Activated CD8-positive, alpha-beta T cell treated with anti-CD3 and anti-CD28 coated beads for 36 hours (primary cell): ENCODE measurements at places on chromosomes 2 and 18. TPM values are rescaled to one million over a fixed set of nuclear protein-coding genes. Genes with fewer than 3 reads are reported as not detected.
A peak's percentile ranks its signal among the peaks of the same experiment; 100 is the strongest.

- H3K36me3 ChIP-seq = no peaks in the 10 kb centered on the region
- H3K27me3 ChIP-seq = peaks cover 3% of the 10 kb centered on the region
- no peak overlapping the region for H3K27ac ChIP-seq
Observed at GRCh38 chr18:22466608-22467395, 49.1 kb upstream of the CTAGE1 start.

DNA sequence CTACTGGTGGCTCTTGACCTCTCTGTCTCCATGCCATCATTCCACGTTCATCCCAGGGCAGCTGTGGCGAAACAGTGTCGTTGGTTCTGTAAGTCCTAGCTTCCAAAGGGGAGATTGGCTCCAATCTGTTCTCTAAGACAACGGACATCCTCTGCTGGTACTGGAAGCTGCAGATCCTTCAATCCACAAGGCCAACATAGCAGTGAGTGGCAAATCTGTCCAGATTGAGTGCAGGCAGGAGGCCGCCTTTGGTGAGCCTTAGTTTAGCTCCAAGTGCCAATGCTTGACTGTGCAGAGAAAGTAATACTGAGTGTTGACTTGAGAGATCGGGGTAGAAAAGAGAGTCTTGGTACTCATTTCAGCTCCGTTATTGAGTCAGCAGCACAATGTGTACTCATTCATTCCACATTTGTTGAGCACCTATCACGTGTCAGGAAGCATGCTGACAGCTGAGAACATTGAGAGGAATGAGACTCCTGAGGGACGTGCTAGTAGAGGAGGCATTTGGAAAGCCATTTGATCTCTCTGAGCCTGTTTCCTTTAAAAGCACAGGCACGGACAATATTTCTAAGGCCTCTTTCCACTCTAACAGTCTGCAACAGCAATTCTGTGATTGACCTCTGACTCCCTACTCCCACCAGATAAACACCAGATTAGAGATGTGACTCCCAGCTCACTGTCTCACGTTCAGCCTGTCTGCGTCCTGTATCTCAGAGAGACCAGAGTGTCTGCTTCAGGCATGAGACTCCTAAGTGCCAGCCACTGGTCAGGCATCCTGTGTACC is 306.0 kb downstream of the CLIP4 start:
- peaks cover 18% of the 10 kb centered on the region for H3K27me3 ChIP-seq
- no peak for DNase-seq
- H3K27ac ChIP-seq = no peak overlapping the region

GRCh38 chr18:22115573-22115972 is 53.8 kb upstream of the GATA6 start:
- H3K4me1 ChIP-seq = no peaks in the 10 kb centered on the region
- no peak overlapping the region for H3K4me3 ChIP-seq
- peaks cover 2% of the 10 kb centered on the region for H3K27me3 ChIP-seq
- H3K36me3 ChIP-seq = no peaks in the 10 kb centered on the region
- no peak overlapping the region for H3K27ac ChIP-seq
- no peak for DNase-seq

DNA sequence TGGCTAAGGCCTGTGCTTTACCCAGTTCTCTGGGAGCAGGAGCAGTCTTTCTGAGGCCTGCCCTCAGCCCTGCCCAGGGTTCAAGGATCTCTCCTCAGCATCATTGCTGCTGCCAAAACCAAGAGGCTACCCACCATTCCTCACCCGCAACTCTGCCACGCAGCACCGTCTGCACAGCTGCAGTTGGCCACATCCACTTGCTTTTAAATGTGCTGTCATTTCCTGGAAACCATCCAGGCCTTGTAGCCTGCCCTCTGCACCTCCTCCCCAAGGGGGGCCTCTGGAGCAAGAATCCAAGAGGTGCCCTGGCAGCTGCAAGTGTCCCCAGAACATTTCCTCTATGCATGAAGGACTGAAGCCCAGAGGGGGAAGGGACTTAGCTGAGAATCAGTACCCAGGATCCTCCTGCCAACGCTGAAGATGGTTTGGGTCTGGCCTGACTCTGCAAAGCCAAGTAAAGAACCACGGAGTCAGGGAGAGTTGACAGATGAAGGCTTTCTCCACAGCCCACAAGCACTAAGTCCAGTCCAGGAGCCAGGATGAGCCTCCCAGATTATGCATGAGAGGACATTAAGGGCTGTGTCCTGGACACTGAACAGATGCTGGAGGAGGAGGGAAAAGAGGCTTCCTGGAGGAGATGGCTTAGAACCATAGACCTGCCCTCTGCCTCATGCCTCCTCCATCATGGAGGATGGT is 14.9 kb downstream of the EMX1 start:
- H3K36me3 ChIP-seq = no peaks in the 10 kb centered on the region
- H3K4me3 ChIP-seq = no peak overlapping the region
- no peaks in the 10 kb centered on the region for H3K4me1 ChIP-seq
- no peak overlapping the region for H3K27ac ChIP-seq

DNA sequence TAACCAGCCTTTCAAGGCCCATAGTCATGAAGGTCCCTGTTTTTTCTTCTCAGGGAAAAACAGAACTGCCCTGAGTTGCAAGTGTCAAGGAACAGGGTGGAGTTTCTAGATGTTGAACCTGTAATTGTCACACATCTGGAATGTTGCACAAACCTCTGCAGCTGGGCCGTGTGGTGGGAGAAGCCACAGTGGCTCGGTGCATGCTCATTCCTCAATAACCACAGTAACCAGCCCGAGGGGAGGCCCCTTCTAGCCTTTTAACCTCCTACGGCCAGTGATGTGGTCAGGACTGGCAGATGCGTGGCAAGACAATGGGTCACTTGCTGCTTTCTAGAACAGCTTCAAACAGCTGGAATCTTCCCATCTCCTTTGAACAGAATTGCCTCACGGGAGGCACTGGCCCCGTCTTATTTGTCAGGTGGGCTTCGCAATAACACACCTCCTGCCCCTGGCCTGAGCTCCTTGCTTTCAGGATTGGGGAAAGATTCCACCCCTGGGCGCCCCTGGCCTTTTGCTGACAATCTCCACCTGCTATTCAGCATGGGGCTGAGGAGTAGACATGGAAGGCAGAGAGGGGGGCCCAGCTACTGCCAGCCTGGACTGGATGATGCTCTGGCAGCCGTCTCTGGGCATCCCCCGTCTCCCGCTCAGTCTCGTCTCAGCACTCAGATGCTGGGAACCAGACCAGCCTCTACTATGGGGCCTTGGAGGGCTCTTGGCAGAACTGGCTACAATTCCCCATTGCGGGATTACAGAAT is 102.9 kb downstream of the KLHL29 start:
- peaks cover 36% of the 10 kb centered on the region for H3K4me1 ChIP-seq
- H3K27ac ChIP-seq = peak overlapping the region; percentile 57
- peak; percentile 48 for DNase-seq
- H3K4me3 ChIP-seq = no peak overlapping the region
- H3K36me3 ChIP-seq = no peaks in the 10 kb centered on the region
- H3K27me3 ChIP-seq = peaks cover 17% of the 10 kb centered on the region

DNA sequence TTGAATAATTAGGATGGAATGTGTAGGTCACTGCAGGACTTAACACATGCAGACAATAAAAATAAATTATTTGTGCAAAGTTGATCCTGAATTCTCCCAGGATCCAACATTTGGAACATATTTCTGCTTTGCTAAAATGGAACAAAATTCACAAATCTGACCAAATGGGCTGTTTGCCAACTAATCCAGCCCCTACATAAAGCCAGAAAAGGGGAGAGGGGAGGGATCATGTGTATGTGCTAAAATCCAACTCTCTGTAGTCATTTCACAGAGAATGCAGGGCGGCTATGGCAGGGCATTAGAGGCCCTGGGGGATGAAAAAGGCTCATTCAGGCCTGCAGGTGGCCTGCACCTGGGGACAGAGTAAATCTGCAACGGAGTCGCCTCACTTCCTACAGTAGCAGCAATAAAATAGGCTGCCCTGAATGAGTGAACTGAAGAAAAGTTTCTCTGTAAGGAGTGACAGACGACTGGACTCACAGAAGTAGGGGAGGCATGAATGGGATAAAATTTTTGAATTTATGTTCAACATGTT is 4.0 kb upstream of the ZFP36L2 start:
- H3K27me3 ChIP-seq = no peaks in the 10 kb centered on the region
- H3K36me3 ChIP-seq = peaks cover 17% of the 10 kb centered on the region
- H3K4me3 ChIP-seq = no peak overlapping the region
- no peak overlapping the region for H3K27ac ChIP-seq
- peaks cover 26% of the 10 kb centered on the region for H3K4me1 ChIP-seq
- DNase-seq = no peak

DNA sequence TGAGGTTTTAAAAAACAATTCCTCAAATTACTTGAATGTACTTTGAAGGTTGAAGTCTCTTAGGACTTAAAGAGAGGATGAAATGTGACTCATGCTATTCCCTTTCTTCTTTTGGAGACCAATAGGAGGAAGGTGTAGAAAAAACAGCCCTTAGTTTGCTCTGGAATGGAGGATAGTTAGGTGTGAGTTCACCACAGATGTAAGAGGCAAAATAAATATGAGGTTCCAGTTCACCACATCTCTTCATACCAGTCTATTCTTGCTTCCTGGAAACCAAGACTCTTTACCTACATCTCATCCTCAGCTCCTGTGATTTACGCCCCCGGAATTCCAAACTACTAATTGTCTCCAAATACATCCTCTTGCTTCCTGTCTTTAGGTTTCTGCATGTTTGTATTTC is 77.5 kb upstream of the TTC21B start:
- no peak overlapping the region for H3K27ac ChIP-seq
- DNase-seq = no peak
- H3K4me1 ChIP-seq = no peaks in the 10 kb centered on the region
- no peak overlapping the region for H3K4me3 ChIP-seq
- H3K36me3 ChIP-seq = no peaks in the 10 kb centered on the region

DNA sequence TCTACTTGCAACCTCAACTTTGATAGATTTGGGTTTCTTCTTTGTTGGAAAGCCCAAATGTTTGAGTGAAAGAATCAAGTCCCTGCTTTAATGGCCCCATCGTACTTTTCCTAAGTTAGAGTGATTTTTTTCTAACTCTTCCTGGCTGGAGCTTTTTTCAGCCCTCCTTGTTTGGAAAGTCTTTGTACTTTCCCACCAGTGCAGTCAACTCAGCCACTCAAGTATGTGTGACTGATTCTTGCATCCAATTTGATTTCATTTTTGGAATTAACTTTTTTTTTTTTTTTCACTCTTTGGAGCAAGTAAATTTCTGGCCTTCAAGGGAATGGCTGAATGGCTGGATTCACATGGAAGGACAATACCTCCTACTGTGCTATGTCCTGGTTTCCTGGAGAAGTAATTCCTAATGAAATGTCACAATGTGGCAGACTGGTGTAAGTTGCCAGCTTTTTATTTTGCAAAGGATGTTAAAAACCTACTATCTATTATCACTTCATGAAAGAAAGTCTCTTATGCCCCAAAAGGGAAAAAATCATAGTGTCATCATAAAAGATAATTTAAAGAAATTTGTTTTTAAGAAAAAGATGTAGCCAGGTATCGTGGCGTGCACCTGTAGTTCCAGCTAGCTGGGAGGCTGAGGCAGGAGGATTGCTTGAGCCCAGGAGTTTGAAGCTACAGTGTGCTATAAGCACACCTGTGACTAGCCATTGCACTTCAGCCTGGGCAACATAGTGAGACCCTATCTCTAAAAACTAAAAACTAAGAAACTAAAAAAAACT is 76.0 kb upstream of the ZFP36L2 start:
- peaks cover 3% of the 10 kb centered on the region for H3K4me1 ChIP-seq
- no peak overlapping the region for H3K4me3 ChIP-seq
- H3K27ac ChIP-seq = no peak overlapping the region
- H3K27me3 ChIP-seq = no peaks in the 10 kb centered on the region
- DNase-seq = no peak

DNA sequence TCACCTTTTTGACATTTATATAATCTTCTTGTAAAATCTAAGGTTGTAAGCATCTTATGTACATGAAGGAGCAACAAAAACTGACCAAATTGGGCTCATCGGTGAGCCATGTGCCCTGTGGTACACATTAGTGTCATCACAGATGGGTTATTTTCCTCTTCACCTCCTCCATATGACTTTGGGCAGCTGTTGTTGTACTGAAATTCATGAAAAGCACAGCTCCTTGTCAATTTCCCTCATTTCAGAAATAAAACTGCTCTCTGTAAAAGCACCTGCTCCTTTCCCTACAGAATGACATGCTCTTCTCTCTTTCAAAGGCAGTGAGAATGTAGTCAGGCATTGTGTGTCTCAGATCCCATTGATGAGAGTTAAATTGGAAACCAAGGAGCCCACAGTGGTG is 42.0 kb downstream of the DTNA start:
- H3K36me3 ChIP-seq = no peaks in the 10 kb centered on the region
- DNase-seq = no peak
- no peak overlapping the region for H3K4me3 ChIP-seq
- no peak overlapping the region for H3K27ac ChIP-seq
- H3K27me3 ChIP-seq = peaks cover 13% of the 10 kb centered on the region
- H3K4me1 ChIP-seq = no peaks in the 10 kb centered on the region

- no peaks in the 10 kb centered on the region for H3K4me1 ChIP-seq
- H3K27me3 ChIP-seq = no peaks in the 10 kb centered on the region
- H3K36me3 ChIP-seq = no peaks in the 10 kb centered on the region
- H3K27ac ChIP-seq = no peak overlapping the region
Observed at GRCh38 chr2:187102381-187102780, 253.4 kb upstream of the ZSWIM2 start.

DNA sequence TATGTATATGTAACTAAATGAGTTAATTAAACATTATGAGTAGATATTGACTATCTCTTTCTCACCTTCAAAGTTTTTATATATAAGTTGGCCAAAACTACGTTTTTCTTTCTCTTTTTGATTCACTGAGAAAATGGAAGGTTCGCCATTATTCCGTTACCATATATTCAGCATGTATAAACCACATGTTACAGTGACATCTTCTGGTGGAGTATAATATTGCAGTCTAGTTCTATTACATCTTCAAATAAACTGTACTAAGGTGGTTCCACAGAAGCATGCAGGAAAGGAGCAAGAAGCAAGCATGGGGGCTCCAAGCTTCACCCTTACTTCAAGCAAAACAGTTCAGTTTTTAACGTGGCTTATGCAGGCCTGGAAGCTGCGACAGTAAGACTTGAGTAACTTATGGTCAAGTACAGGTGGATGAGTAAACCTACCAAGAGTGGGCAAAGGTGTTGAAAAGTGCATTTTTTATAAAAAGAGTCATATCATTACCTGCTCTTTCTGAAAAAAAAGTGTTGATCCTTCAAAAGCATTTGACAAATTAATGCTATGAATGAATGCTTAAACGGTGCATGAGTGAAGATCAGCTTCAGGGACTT is 129.8 kb upstream of the RAB6C start:
- no peaks in the 10 kb centered on the region for H3K36me3 ChIP-seq
- H3K27ac ChIP-seq = no peak overlapping the region

DNA sequence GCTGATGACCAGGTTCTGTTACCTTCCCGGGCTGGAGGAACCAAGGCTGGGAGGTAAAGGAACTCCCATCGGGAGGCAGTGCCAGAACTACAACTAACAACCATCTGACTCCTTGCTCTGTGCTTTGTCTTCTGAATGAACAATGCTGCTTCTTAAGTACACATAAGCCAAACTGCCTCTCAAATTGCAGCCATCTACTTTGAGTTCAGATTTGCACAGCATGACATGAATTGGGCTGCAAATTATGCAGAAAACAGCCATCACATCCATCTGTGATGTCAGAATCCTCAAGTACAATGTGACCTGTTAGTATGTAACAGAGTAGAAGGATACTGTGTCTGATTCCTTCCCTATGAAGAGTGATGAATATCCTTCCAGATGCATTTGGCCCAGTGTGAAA is 290.6 kb downstream of the ZNF521 start:
- H3K27me3 ChIP-seq = no peaks in the 10 kb centered on the region
- H3K27ac ChIP-seq = no peak overlapping the region
- no peak overlapping the region for H3K4me3 ChIP-seq
- no peaks in the 10 kb centered on the region for H3K36me3 ChIP-seq

GPR75 gene
- 1.2 TPM for total RNA-seq

AGBL5 gene
- 16.4 TPM for total RNA-seq

RGPD3 gene
- total RNA-seq = 0.34 TPM

THSD7B gene
- total RNA-seq = not detected

KCNS3 gene
- not detected for total RNA-seq

TGFBRAP1 gene
- total RNA-seq = 20.2 TPM

SKA1 gene
- total RNA-seq = 29.4 TPM
